ENCODE measurements at places on chromosomes 1 and 21.

GRCh38 chr1:198756470-198756869 is 117.6 kb downstream of the PTPRC start:
- DNase-seq: peak; percentile 41

- no peak for DNase-seq
Measured at GRCh38 chr1:203327684-203328457, 22.6 kb downstream of the BTG2 start.

- peak; percentile 83 for DNase-seq
Measured at GRCh38 chr1:206106328-206107167, 10.6 kb downstream of the AVPR1B start.

DNA sequence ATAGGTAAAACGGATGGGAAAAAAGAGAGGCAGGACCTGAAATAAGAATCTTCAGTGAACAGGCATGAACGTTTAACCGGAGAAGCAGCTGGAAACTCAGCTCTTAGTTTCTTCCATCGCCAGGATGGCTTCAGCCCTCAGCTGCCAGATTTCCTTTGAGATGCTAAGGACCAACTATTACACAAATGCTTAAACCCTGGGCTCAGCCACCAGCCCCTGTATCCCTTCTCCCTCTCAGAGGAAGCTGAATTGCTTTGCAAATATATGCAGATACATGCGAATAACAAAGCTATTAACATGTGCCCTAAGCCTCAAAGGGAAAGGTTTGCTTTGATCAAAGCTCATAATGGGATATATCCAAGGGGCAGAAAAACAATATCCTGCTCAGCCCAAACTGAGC is 515.1 kb downstream of the OMA1 start:
- DNase-seq: no peak

DNA sequence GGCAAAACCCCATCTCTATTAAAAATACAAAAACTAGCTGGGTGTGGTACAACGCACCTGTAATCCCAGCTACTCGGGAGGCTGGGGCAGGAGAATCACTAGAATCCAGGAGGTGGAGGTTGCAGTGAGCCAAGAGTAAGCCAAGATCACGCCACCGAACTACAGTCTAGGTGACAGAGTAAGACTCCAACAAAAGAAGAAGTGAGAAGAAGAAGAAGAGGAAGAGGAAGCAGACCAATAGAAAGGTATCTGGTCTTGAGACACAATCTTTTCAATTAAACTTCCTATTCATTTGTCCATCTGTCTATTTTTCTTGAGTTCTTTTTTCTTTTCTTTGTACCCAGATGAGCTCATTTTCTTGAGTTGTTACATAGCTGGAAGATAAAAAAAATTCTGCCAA is 55.7 kb upstream of the ACADM start:
- no peak for DNase-seq

GRCh38 chr1:156813750-156814570 is 2.7 kb downstream of the SH2D2A start:
- peak; percentile 67 for DNase-seq

- no peak for DNase-seq
Measured at GRCh38 chr1:151990856-151991198, 2.8 kb downstream of the S100A10 start.

DNA sequence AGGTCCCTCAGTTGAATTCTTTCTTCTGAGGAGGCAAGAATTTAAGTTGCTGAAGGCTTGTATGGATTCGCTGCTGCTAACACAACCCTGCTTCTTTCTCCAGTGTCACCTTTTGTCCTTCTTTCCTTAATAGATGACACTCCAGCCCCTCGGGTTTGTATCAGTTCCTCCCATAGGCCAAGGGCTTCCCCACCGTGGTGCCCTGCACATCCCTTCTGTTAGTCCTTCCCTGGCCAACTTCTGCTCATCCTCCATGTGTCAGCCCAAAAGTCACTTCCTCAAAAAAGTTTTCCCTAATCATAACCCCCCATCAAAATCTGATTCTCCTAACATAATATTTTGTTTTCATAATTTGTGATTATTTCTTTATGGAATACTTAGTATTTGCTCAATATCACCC is 190.4 kb downstream of the RHOU start:
- DNase-seq: no peak

- no peak for DNase-seq
Measured at GRCh38 chr1:14265495-14265894, 333.0 kb upstream of the KAZN start.

DNA sequence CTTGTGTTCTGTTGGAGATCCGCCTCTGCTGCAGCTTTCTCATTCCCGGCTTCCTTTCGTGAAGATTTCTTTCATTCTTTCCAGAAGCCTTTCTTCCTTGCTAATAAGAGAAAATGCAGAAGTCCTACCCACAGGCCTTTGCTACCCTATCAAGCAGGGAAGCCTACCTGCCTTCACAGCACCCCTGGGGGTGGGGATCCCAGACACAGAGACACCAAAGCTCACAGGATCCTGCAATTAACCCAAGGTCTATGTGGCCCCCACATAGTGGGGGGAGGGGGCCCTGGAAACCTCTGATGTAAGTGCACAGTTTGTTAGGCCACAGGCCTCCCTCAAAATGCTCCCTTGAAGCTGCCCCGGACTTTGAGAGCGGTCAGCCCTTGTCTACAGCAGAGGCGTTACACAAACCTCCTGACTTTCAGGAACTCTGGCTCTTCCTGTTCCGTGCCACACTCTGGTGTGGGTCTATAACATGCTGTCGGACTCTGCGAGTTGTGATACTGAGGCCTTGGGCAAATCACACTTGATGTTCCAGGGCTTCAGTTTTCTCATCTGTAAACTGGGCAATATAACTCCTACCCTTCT is 31.2 kb downstream of the NKAIN1 start:
- DNase-seq: no peak

GRCh38 chr1:15178571-15179484 is 25.3 kb downstream of the TMEM51 start:
- DNase-seq: peak; percentile 43

DNA sequence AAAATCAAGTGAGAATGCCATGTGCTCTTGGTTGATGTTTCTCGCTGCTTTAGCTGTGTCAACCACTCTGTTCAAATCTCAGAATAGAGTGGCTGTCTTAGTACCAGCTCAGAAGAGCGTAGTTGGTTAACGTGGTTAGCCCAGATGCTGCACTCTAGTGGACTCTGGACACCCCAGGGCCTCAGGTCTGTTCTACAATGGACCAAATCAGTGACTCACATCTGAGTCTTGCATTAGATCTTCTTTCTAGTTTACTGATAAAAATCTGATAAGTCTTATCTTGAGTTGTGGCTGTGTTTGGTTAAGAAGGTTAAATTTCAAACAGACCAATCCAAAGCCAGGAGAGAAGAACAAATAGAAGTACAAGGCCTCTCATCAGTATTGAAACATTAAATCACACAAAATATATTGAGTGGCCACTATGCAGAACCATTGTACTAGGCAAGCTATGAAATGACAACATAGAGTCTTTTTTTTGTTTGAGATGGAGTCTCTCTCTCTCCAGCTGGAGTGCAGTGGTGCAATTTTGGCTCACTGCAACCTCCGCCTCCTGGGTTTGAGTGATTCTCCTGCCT is 104.1 kb downstream of the NR5A2 start:
- DNase-seq: no peak

DNA sequence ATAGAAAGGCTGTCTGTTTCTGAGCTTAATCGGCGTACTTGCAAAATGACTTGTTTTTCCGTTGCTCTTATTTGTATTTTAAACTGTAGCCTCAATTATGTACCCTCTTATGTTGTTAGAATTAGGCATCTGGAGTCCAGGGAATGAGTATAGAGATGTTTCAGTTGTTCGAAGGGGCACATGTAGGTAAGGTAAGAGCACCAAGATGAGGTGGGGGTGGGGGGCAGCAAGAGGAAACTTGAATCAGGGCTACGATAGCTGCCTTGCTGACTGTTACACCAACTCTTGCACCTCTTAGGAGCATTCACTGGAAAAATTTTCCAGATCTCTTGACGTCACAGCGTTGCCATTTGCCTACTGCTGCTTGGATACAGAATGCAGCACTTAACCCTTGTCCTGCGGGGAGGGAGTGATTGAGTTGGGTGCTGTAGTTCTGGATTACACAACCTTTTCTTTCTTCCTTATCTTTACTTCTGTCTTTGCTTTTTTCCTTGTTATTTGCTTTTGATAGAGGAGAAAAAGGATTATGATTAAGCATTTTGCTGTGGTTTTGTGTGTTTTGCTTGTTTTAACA is 3.2 kb downstream of the ATP1B1 start:
- peak; percentile 67 for DNase-seq

- no peak for DNase-seq
Measured at GRCh38 chr1:54640863-54641836, at the start of gene MROH7. Gene MROH7, plus strand, starts transcription at chr1:54641786. Its CDS starts 11,141 bp downstream, at chr1:54652927.

GRCh38 chr1:39124282-39124681 is 80.2 kb upstream of the MACF1 start:
- no peak for DNase-seq

DNA sequence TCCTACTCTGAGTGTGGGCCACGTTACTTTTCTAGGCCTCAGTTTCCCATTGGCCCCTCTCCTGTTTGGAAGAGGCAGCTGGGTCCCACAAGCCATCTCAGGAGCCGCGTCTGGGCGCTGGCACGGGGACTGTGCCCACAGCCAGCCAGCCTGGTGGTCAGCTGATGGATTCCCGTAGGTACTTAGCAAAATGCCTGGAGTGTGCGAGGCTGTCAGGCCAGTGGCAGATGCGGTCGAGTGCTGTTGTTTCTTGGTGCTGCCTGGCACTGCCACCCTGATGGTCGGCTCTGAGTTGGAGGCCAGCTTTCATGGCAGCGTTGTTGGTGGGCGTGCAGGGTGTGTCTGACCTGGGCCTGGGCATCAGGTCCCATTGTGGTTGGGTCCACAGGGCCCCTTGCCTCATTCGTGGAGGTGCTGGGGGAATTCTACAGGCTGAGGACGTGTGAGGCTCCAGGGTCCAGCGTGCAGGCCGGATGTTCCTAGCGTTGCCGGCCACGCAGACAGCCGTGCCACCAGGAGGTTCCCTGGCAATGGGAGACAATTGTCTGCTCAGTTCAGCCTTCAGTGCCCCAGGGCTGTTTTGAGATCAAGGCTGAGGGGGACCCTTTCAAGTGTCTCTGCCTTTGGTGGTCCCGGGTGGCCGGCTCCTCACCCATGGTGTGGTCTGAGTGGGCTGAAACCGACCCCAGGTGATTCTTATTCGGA is 20.9 kb downstream of the SKI start:
- no peak for DNase-seq

- DNase-seq: no peak
Measured at GRCh38 chr1:116374353-116375147, 1.5 kb downstream of the ATP1A1 start.

DNA sequence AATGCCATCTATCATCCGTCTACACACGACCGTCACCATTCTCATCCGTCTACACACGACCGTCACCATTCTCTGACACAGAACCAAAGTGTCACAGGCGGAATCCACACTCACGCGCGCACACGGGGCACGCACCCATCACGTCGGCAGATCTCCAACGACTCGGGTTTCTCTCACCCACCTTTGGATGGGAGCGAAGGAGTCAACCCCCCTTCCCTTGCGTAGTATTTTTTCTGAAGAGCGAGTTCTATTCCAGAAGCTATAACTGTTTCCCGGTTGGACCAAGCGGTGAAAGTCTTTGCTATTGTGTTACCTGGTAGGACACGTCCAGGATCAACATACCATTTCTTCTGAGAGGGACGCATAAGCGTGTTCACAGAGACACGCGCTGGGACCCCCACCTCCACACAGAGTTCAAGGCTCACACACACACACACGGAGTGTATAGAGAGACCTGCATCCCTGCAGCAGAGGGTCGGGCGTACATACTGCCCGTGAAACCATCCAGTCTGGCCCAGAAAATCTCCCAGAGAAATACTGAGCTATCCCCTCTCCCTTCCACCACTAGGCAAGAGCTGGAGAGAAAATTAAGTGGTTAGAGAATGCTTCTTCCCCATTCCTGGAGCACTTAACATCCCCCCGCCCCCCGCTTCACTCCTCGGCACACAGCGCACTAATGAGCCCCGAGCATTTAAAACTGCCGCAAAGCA is 741 bp downstream of the DUSP10 start:
- peak; percentile 81 for DNase-seq

DNA sequence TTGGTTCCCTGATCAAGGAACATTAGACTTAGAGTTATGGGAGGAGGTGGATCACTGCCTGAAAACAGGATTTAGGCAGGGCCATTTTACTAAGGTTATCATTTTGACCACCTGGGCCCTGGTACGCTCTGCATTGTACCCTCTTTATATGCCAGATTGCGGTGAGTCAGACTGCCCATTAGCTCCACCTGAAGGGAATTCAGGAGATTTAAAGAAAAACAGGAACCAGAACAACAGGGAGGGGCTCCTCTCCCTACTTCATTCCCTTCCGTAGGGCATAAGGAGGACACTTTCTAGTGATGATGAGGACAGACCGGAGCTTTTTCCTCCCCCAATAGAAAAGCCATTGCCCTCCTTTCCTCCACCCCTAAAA is 20.6 kb upstream of the ITLN1 start:
- no peak for DNase-seq

DNA sequence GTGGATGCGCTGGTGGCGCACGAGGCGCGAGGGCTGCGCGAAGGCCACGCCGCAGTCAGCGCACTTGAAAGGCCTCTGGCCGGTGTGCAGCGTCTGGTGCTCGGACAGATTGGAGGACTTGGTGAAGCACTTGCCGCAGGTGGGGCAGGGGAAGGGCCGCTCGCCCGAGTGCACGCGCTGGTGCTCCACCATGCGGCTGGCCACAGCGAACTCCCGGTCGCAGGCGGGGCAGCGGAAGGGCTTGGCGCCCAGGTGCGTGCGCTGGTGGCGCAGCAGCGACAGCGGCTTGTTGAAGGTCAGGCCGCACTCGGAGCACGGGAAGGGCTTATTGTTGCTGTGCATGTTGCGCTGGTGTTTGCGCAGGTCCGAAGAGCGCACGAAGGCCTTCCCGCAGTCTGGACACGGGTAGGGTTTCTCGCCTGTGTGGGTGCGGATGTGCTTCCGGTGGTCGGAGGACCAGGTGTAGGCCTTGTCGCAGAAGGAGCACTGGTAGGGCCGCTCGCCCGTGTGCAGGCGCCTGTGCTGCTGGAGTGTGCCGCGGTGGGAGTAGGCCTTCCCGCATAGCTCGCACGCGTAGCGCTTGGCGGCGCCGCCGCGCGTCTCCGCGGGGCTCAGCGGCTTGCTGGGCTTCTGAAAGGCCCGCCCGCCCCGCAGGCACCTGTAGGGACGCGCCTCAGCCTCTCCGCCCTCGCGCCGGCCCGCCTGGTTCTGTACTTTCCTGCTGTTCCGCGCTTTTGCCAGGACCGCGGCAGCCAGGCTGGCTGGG is 4.7 kb downstream of the ZNF648 start:
- peak; percentile 10 for DNase-seq

DNA sequence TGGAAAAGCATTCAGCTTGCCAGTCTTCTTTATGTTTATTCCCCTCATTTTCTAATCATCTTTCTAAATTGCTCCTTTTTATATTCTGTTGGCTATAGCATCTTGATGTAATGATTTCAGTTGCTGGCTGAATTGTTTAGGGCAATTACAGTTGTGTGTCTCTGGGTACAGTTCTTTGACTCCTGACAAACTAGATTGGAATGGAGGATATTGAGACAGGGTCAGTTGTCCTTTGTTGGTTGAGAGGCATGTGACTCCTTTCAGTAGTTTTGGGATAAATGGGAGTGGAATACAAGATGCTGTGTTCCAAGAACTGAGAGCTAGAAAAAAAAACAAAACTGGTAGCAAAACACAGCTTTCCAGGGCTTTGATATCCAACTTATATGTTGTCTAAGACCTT is 1.5 kb downstream of the CENPF start:
- no peak for DNase-seq

- DNase-seq: no peak
Measured at GRCh38 chr1:233518344-233518743, 95.6 kb upstream of the KCNK1 start.

Measured in common myeloid progenitor, CD34-positive (primary cell).